ENCODE measurements at places on chromosomes 1 and 21.
A peak's percentile ranks its signal among the peaks of the same experiment; 100 is the strongest.

GRCh38 chr1:48470481-48470855, 1.5 kb downstream of the SPATA6 start:
- DNase-seq, result peak; percentile 59

- no peak for DNase-seq
These were observed 9.6 kb upstream of the BCAN start for GRCh38 chr1:156632355-156632754.

DNA sequence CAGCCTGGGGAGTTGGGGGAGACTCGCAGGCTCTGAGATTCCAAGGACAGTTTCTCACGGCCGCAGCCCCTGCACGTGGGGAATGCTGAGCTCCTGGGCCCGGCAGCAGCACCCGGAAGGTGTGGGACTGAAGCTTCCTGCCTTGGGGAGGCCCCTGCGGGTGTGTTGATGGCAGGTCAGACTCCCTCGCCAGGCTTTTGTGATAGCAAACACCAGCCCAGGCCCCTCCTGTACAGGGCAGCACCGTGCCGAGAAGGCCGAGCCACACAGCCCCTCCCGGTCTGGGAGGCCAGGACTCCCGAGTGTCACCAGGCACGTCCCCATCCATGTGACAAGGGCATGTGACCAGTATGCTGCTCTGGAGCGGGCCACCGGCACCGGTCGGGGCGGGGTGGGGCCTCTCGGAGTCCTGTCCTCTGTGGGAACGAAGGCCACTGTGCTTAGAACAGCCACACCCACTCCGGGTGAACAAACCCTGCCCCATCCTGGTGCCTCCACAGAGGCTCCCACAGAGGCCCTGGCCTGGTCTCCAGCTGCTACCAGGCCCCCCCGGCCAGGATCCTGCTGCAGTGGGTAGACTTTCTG, 31.1 kb upstream of the ARHGEF16 start:
- no peak for DNase-seq

DNA sequence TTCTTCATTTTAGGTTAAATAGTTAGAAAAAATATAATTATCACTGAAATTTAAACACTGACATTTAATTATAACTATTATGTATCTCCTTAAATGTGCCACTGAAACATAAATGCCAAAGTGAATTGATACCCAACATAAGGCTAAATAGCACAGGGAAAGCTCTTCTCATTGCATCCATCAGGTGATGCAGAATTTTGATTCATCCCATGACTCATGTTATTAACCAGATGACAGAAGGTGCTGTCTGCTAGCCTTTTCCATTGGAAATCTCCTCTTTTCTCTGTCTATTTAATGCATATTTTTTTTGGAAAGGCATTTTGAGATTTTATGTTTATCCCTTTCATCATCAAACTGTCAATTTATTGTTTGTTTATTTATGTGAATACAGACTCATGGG, 136.8 kb downstream of the KCNK2 start:
- DNase-seq, result no peak

- no peak for DNase-seq
These were observed 19.9 kb downstream of the GFI1 start for GRCh38 chr1:92466683-92467352.
